ENCODE measurements at places on chromosomes 13 and 19.

DNA sequence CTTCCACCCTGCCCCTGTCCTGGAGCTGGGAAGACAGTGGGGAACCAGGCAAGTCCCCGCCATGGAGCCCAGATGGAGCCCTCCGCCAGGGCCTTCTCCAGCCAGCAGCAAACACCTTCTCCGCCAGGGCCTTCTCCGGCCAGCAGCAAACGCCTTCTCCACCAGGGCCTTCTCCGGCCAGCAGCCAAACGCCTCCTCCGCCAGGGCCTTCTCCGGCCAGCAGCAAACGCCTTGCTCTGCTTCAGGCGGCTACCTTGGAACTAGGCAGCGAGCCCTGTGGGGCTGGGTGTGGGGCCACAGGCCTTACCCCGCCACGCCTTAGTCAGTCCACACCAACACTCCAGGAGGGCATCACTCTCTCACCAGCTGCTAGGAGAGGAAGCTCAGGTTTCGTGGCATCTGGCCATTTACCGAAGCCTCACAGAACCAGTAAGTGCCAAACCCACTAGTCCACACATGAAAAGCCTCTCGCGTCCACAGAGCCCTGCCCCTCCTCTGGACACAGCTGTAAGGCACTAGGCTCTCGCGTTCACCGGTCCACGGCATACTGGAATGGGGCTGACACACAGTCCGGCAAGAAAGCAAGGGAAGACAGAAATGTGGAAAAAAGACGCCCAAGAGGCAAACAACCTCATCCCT, 41.0 kb downstream of the MLLT1 start:
- DNase-seq = no peak

DNA sequence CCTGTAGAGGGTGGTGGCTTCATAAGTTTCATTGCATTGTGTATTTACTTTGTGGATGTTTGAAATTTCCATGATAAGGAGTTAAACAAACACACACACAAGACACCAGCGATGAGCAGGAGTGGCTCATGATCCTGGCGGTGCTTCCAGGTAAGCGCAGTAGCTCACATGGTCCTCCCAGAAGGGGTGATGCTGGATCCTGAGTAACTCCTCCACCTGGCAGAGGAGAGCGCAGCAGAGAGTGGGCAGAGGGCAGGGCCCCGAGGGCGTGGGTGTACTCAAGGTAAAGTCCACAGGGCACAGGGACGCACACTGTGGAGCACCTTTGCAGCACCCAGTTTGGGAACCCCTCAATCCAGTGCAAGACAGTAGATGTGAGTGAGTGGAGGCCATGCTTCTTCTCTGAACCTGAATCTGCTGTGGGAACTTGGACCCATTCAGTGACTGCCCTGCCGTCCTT, 54.0 kb downstream of the RFX2 start:
- DNase-seq = no peak

GRCh38 chr13:31908696-31909411, 122.7 kb upstream of the FRY start:
- DNase-seq = no peak

GRCh38 chr19:43132696-43133095, 50.2 kb upstream of the PSG2 start:
- DNase-seq = no peak

DNA sequence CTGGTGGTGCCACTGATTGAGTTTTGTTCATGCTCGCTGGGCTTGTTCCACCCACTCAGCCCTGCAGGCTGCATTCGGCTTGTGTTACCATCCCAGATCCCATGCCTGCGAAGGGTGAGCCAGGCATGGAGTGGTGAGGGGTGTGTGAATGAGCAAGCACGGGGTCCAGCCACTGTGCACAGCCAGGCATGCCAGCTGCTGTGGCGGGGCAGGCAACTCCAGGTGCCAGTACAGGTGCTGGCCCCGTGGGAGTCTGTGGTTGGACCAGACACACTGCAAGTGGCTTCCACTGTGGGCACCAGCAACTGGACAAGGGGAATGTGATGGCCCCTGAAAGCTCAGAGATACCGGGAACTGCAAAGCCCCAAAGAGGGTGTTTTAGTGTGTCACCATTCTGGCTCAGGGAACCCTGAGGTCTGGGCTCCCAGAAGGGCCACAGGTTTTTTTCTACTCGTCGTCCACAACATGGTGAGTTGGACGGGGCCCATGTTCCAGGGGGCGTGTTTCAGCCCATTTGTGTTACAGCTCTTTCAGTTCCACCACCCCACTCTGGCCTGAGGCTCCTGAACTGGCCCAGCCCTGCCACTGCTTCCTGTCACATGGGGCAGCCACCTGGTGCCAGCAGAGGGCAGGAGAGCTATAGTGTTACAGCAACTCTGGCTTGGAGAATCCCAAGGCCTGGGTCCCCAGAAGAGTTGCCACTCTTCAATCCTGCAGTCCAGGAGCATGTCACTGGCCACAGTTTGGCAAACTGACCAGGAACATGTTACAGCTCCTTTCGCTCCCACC, 217.0 kb upstream of the OBI1 start:
- DNase-seq = no peak

- no peak for DNase-seq
Measured at GRCh38 chr19:39155114-39155700, 29.6 kb downstream of the PAK4 start.

DNA sequence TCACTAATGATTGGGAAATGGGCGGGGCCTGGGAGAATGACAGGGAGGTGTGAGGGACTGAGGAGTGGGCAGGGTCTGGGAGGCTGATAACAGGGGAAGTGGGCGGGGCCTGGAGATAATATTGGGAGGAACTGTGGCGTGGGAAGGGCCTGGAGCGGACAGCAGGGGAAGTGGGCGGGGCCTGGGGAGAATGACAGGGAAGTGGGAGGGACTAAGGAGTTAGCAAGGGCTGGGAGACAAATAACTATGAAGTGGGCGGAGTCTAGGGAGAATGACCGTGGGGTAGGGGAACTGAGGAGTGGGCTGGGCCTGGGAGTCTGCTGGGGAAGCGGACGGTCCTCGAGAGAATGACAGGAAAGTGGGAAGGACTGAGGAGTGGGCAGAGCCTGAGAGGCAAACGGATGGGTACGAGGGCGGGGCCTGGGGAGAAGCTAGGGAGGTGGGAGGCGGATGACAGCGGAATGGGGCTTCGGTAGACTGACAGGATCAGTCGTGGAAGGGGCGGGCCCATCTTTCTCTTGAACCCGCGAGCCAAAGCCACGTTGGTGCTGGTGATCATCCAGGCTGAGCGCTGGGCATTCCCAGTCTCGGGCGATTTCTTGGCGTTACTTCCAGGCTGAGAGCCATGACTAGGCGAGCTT, 14.0 kb upstream of the TUBB4A start:
- peak; percentile 76 for DNase-seq

- DNase-seq = peak; percentile 22
Measured at GRCh38 chr13:25738342-25739196, 313.2 kb downstream of the SHISA2 start.

DNA sequence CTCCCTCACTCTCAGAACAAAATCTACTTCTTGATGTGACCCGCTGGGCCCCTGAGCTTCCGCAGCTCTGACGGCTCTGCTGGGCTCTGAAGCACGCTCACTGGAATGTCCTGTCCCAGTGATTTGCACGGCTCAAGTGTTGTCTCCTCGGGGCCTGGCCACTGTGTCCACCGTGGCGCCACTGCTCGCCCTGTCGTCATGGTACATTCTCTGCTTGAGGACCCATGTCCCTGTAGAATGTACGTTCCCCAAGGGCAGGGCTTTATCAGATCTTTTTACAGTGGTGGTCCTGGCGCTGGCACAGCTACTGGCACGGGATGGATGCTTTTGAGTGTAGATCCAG, 12.1 kb downstream of the KLHL26 start:
- DNase-seq = no peak

DNA sequence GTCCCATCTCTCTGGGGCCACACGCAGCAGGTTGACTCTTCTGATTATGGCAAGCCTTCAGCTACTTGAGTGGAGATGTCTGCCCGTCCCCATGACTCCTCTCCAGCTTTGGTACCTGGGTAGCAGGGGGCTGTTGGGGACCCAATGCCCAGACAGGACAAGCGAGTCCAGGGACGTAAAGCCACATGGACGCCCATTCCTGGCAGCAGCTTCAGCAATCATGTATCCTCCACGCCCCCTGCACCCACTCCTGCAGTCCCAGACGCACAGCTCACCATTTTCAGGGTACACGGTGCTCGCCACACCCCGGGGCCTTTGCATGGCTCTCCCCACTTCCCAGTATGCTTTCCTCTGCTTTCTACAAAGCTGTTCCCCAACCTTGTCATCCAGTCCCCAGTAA, 22.0 kb upstream of the VSTM2B start:
- no peak for DNase-seq

GRCh38 chr19:7349231-7349591, 474 bp downstream of the ARHGEF18 start:
- DNase-seq = no peak

DNA sequence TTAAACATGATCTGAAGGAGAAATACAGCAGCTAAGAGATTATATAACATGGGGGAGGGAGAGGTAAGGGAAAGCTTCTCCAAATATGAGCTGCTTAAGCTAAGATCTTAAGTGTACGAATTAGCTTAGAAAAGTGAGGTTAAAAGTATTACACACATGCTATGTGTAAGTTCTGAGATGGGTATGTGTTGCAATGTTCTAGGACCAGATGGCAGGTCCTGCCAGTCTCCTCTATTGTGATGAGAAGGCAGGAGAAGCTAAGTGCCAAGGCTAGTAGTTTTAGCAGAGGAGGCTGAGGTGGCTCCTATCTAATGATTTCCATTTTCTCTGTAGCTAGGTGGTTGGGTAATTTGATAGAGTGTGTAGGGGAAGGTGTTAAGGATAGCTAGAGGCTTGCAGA, 57.6 kb downstream of the MICU2 start:
- DNase-seq = no peak

DNA sequence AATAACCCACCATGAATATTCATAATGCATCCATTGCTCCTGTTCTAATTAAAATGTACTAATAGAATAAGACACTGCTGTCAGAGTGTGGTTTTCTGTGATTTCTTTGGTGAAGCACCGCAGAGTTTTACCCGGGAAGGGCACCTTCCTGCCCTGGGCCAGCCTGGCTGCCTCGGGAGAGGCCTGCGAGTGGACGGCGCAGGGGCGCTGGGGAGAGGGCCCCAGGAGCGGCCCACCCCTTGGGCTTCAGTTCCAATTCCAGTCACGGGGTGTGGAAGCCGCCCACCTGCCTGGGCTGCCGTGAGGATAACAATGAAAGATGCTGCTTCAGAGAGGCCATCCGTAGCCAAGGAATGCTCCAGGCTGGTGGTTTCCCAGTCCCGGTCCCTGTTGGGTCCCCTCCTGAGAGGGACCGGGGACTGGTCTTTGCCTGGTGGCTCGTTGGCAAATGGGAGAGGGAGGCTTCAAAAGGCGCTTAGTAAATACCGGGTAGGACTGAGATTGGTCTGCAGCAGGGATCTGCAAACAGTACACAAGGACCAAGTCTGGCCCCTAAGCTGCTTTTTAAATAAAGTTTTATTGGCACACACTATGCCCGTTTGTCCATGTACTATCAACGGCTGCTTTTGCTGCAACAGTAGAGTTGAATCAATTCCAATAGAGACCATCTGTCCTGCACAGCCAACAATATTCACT, 18.0 kb downstream of the TCF3 start:
- no peak for DNase-seq

DNA sequence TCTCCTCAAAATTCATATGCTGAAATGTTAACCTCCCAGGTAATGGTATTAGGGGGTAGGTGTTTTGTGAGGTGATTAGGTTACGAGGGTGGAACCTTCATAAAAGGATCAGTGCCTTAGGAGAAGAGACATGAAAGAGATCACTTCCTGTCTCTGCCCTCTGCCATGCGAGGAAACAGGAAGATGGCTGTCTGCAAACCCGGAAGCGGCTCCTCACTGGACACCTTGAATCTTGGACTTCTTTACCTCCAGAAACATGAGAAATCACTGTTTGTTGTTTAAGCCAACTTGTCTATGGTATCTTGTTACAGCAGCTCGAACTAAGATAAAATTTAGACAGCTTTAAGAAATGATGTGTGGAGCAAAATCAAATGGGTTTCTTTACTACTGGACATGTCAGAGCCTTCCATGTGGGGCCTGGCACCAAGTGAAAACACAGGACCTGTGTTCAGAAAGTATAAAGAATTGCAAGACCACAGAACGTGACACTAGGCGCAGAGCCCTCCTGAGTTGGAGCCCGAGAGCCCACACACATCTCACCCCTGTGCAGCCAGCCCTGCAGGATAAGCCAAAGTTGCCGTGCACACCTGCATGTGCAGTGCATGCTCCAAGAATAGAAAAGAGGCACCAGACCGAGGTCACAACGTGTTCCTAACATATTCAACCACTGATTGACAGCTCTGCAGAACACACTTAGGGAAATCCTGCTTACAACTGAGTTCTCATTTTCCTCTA, 112.5 kb upstream of the UQCRFS1 start:
- no peak for DNase-seq

- DNase-seq = no peak
Measured at GRCh38 chr13:37123337-37123736, 17.9 kb upstream of the CSNK1A1L start.

- no peak for DNase-seq
Measured at GRCh38 chr19:49104229-49104864, 9.8 kb upstream of the LIN7B start.

GRCh38 chr13:27035892-27036235, 135.7 kb downstream of the USP12 start:
- no peak for DNase-seq

GRCh38 chr13:51435002-51435578, 17.7 kb downstream of the INTS6 start:
- DNase-seq = no peak

GRCh38 chr13:41596190-41596589, 138.8 kb downstream of the RGCC start:
- DNase-seq = no peak

- no peak for DNase-seq
Measured at GRCh38 chr13:109584844-109585361, 201.5 kb downstream of the IRS2 start.

DNA sequence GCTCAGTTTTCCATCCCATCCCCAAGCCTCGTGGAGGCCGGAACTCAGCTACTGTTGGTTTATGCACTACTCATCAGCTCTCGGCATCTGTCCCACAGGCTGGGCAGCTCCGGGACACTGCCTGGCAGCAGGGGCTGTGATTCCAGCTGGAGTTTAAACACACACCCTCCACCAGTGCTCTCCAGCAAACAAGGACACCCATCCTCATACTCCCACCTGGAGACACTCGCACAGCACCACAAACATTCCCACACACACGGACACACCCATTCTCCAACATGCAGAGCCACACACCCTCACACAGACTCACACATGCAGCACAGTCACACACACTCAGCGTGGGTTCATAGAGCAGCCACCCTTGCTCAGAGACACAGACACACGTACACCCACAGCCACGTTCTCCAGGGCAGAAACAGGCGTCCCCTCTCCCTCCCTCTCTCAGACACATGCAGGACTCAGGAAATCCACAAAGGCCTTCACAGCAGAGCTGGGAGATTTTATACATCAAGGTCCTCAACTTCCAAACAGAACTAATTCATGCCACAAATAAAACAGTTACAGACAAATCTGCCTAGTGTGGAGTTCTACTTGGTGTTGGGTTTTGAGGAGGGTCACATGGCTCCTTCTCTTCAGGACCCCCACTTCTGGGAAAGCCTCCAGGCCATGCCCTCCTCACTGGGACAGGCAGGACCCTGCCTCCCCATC, 785.4 kb downstream of the UQCRFS1 start:
- DNase-seq = no peak

All from fibroblast of skin of left quadriceps (primary cell).